Naive thymus-derived CD4-positive, alpha-beta T cell (primary cell): ENCODE measurements at places on chromosomes 3 and 15.

DNA sequence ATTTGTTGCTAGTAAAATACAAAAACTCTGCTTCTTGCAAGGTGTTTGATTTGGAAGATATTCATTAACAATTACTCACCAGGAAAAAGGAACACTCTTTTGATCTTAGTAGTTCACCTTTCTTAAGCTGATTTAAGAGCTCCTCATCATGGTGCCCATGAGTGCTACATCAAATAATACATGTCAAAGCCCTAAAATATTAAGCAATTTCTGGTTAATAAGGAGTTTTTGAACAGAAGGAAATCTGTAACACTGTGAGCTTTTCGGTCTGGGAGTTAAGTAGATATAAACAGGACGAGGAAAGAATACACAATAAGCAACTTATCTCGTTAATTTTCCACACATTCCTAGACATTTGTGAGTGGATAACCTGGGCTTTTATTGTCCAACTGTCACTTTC is 83.9 kb upstream of the DCBLD2 start:
- H3K4me1 ChIP-seq: no peaks in the 10 kb centered on the region
- H3K4me3 ChIP-seq: no peak overlapping the region
- no peaks in the 10 kb centered on the region for H3K27me3 ChIP-seq

GRCh38 chr3:158747417-158747816 is 15.2 kb upstream of the RARRES1 start:
- no peaks in the 10 kb centered on the region for H3K36me3 ChIP-seq
- peaks cover 2% of the 10 kb centered on the region for H3K4me1 ChIP-seq
- no peaks in the 10 kb centered on the region for H3K27me3 ChIP-seq

GRCh38 chr3:173410436-173410835 is 12.9 kb downstream of the NLGN1 start:
- H3K4me3 ChIP-seq: no peak overlapping the region
- H3K4me1 ChIP-seq: no peaks in the 10 kb centered on the region
- H3K27me3 ChIP-seq: no peaks in the 10 kb centered on the region
- DNase-seq: no peak

- H3K27ac ChIP-seq: no peak overlapping the region
- no peak for DNase-seq
- H3K36me3 ChIP-seq: no peaks in the 10 kb centered on the region
- H3K4me1 ChIP-seq: no peaks in the 10 kb centered on the region
- no peaks in the 10 kb centered on the region for H3K27me3 ChIP-seq
These were observed 111.4 kb downstream of the PGPEP1L start for GRCh38 chr15:98896002-98896721.

- peak overlapping the region; percentile 44 for H3K27ac ChIP-seq
- peak overlapping the region; percentile 45 for H3K4me3 ChIP-seq
- no peaks in the 10 kb centered on the region for H3K27me3 ChIP-seq
- H3K4me1 ChIP-seq: peaks cover 26% of the 10 kb centered on the region
- peak; percentile 74 for DNase-seq
These were observed 7.7 kb downstream of the BHLHE40 start for GRCh38 chr3:4986782-4987537.

- H3K36me3 ChIP-seq: no peaks in the 10 kb centered on the region
- no peak overlapping the region for H3K27ac ChIP-seq
- peaks cover 21% of the 10 kb centered on the region for H3K4me1 ChIP-seq
- H3K4me3 ChIP-seq: no peak overlapping the region
- H3K27me3 ChIP-seq: no peaks in the 10 kb centered on the region
These were observed 137.1 kb downstream of the CD47 start for GRCh38 chr3:107953722-107954121.

GRCh38 chr3:118833075-118833474 is 201.6 kb downstream of the IGSF11 start:
- H3K4me3 ChIP-seq: no peak overlapping the region
- no peak overlapping the region for H3K27ac ChIP-seq
- DNase-seq: no peak
- peaks cover 2% of the 10 kb centered on the region for H3K27me3 ChIP-seq
- no peaks in the 10 kb centered on the region for H3K4me1 ChIP-seq
- H3K36me3 ChIP-seq: no peaks in the 10 kb centered on the region

GRCh38 chr3:42680271-42680670 is 5.1 kb upstream of the KLHL40 start:
- no peaks in the 10 kb centered on the region for H3K36me3 ChIP-seq
- H3K4me1 ChIP-seq: no peaks in the 10 kb centered on the region
- no peak for DNase-seq
- H3K27me3 ChIP-seq: no peaks in the 10 kb centered on the region

DNA sequence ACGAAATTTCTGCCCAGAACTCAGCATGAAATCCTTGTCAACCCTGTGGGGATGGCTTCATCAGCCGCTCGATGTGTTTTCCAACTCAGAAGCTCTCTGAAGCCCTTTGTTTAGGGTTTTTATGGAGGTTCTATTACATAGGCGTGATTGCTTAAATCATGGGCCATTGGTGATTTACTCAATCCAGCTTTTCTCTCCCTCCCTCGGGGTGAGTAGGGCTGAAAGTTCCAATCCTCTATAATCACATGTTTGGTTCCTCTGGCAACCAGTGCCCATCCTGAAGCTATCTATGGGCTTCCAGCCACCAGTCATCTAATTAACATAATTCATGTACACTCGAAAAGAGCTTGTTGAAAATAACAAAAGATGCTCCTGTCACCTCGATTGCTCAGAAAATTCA is 51.6 kb downstream of the GATM start:
- H3K27ac ChIP-seq: no peak overlapping the region
- no peak for DNase-seq
- no peaks in the 10 kb centered on the region for H3K27me3 ChIP-seq
- no peak overlapping the region for H3K4me3 ChIP-seq
- no peaks in the 10 kb centered on the region for H3K36me3 ChIP-seq
- H3K4me1 ChIP-seq: no peaks in the 10 kb centered on the region

GRCh38 chr15:38600236-38600635 is 35.6 kb upstream of the RASGRP1 start:
- no peaks in the 10 kb centered on the region for H3K36me3 ChIP-seq
- H3K27ac ChIP-seq: no peak overlapping the region
- H3K4me3 ChIP-seq: no peak overlapping the region
- H3K27me3 ChIP-seq: no peaks in the 10 kb centered on the region
